ENCODE measurements at places on chromosomes 2 and 18.

- DNase-seq = peak; percentile 61
Measured at GRCh38 chr18:28176948-28177827, at the start of gene CDH2. CDH2 (minus strand) TSS chr18:28177130; CDS start chr18:28177022, 108 bp downstream.

DNA sequence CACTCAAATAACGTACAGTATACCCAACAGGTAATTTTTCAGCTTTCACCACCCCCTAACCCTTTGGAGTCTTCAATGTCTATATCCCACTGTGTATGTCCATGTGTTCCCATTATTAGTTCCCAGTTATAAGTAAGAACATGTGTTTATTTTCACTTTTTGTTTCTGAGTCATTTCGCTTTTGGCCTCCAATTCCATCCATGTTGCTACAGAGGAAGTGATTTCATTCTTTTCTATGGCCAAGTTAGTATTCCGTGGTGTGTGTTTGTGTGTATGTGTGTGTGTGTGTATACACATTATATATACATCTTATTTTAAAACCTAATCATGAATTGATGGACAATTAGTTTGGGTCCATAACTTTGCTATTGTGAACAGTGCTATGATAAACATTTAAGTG, 464.4 kb downstream of the CMPK2 start:
- DNase-seq = no peak

DNA sequence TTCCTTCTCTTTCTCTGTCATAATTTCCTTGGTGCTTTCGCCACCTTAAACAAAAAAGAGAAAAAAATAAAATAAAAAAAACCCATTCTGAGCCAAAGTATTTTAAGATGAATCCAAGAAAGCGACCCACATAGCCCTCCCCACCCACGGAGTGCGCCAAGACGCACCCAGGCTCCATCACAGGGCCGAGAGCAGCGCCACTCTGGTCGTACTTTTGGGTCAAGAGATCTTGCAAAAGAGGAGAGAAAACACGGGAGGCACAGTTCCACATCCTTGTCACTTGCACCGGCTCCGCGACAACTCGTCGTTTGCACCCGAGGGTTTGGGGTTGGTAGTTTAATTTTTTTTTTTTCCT, 1.8 kb upstream of the SP9 start:
- no peak for DNase-seq

- DNase-seq = no peak
Measured at GRCh38 chr2:162266460-162266760, 23.2 kb upstream of the FAP start.

DNA sequence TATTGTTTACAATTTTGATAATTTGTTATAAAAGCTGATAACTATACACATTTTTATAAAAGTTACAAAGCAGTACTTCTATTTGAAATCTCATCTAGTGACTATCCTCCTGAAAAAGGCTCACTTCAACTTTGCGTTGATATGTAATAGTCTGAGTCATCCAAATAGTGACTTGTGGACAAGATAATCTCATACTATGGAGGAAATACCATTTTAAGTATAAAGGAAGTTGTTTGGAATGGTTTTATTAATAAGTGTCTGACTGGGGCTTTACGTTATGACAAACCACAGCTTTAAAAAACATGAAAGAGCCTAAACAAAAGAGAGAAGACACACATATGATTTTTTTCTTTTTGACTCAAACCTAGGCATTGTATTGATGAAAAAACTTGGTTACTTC, 272.3 kb upstream of the COL3A1 start:
- no peak for DNase-seq

- DNase-seq = no peak
Measured at GRCh38 chr18:21538230-21538629, 62.3 kb downstream of the ESCO1 start.

- DNase-seq = no peak
Measured at GRCh38 chr2:19886261-19886660, 15.5 kb downstream of the TTC32 start.

GRCh38 chr2:176554101-176555048, 285.1 kb downstream of the MTX2 start:
- DNase-seq = peak; percentile 30

GRCh38 chr18:76707534-76707933, 114.8 kb upstream of the ZNF236 start:
- DNase-seq = no peak

- no peak for DNase-seq
Measured at GRCh38 chr18:1048032-1048431, 143.4 kb downstream of the ADCYAP1 start.

DNA sequence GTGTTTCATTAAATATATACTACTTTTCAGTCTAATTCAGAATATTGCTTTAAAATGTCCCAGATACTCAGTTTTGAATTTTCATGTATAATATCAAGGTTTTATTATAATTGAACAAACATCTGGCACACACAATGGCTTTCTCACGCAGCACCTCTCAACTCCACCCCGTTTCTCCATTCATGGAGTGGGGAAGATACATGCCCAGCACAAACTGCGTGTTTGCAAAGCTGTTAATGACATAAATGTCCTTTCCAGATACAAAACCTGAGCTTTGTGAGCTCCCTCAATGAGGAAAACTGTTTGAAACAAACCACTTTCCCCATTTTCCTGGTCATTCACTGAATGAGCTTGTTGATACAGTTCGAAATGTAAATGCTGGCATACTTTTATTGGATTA, 150.3 kb upstream of the RASGRP3 start:
- DNase-seq = no peak

- DNase-seq = no peak
Measured at GRCh38 chr2:12602661-12603060, 114.1 kb upstream of the TRIB2 start.

GRCh38 chr2:227933884-227934283, 62.5 kb downstream of the DAW1 start:
- DNase-seq = no peak

DNA sequence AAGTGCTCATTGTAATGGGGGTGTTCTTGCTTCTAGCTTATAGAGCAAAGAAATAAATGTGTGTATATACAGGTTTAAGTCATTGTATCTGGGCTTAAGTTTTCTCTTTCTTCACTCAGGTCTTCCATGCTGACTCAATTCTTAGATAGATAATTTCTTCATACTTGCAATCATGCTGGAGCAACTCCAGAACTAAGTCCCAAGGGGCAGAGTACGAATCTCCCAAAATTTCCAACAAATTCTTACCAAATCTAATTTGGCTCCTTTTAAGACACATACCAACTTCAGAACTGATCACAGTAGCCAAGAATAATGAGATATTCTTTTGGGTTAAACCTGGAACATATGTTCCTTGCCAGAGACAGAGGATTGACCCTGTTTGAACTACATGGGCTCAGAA, 4.3 kb upstream of the SPAG16 start:
- DNase-seq = no peak

DNA sequence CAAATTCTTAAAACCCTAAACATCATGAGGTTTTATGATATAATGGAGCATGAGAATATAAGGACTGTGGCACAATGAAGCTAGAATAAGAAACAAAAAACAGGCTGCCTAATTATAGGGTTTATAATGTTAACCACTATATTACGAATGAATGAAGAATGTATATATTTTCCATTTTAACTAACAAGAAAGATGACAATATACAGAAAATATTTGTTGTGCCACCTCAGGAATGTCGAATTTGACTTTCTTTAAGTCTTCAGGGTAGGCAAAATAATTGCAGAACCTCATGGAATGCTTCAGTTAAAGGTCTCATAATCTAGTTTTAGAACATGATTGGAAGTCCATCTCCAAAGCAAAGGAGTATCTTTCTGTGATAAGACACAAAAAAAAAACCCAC, 282.9 kb upstream of the SLC8A1 start:
- DNase-seq = peak; percentile 50

DNA sequence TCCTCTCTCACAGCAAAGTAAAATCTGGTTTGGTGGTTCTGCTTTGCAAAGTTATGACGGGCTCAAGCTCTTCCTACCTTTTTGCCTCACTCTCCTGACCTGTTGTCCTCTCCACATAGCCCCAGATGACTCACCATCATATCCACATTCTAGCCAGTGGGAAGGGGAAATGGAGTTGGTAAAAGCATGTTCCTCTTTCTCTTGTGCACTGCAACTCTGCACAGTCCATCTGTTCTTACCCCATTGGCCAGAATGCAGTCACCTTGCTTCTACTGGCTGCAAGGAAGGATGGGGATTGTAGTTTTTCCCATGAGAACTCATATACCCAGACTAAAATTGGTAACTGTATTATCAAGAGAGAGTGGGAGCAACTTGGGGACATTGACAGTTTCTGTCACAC, 50.4 kb upstream of the SMIM21 start:
- no peak for DNase-seq

GRCh38 chr2:133599811-133600210, 31.5 kb upstream of the NCKAP5 start:
- DNase-seq = no peak

DNA sequence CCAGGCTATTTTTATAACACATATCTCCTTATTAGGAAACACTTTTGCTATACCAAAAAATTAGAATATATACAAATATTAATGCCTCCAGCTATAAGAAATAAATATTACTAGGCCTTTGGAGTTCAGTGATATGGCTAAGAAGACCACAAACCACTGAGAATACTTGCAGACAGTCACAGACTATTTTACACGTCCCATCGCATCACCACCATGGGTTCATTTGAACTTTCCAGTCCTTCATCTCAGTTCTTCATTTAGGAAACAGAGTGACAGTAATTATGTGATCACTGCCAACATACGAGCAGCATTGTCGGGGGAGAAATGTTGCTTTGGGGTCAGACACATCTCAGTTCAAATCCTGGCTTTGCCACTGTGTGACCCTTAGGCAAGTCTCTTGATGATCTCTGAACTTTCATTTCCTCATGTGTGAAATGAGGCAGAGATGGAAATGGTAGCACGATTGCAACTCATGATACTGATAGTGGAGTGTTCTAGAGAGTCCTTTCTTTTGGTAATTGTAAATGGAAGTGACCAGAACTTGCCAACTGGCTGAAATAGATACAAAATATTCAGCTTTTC, 138.9 kb upstream of the NRP2 start:
- DNase-seq = no peak

GRCh38 chr2:239712755-239713154, 311.9 kb upstream of the HDAC4 start:
- no peak for DNase-seq

- DNase-seq = no peak
Measured at GRCh38 chr18:75377926-75378325, 49.6 kb downstream of the SMIM21 start.

- no peak for DNase-seq
Measured at GRCh38 chr2:200677721-200678532, 92.1 kb downstream of the AOX1 start.

DNA sequence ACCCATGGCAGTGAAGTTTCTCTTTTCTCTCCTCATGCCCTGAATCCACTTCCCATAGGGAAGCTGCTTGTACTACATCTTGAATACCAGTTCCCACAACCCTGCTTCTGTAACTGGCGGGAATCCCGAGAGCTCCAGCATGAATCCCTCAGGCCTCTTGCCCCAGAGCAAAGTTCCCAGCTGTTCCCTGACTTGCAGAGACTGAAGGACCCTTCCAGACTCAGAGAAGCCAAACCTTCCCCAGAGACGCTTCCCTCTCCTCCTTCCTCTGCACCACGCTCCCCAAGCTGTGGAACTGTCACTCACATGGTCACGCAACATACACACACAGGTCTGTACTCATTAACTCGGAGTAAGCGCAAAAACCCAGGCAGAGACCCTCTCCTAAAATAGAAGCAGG, 26.4 kb downstream of the TRAPPC12 start:
- no peak for DNase-seq
